MM.1S (cell line): ENCODE measurements at places on chromosomes 2 and 18.

DNA sequence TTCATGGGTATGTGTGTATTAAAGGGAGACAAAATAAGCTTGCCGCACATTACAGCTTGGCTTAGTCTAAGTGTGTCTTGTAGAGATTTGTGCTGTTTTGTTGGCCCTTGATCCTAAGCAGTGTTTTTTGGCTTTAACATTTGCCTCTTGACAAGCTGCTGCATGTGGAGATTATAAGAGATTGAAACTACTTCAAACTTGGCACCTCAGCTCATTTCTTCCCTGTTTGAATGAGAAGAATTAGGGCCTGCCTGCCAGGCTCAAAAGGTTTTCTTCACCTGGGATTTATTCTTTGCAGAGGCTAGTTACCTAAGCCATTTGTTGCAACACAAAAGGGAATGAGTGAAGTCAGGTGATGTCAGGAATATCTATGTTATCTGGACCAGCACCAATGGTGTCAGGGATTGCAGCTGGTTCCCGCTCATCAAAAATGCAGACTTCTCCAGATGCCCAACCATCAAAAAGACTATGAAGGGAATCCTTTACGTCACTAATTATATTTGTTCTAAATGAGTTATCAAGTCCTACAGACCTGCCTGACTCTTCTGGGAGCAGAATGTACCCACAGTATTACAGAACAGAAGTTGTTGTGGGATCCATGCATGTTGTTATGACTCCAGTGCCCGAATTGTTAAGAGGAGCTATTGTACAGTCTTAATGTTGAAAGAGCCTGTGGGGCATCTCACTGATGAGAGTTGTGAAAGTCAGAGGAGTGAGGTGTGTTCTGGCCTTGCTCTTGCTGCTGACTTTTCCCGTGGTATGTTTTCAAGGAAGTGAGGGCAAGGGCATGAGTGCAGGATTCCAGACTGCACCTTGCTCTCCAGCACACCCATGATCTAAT, 31.0 kb downstream of the ABCA12 start:
- DNase-seq = no peak

GRCh38 chr18:44986933-44987332, 306.2 kb downstream of the SETBP1 start:
- DNase-seq = no peak

GRCh38 chr2:130756874-130757668, 1.7 kb downstream of the AMER3 start:
- no peak for DNase-seq

DNA sequence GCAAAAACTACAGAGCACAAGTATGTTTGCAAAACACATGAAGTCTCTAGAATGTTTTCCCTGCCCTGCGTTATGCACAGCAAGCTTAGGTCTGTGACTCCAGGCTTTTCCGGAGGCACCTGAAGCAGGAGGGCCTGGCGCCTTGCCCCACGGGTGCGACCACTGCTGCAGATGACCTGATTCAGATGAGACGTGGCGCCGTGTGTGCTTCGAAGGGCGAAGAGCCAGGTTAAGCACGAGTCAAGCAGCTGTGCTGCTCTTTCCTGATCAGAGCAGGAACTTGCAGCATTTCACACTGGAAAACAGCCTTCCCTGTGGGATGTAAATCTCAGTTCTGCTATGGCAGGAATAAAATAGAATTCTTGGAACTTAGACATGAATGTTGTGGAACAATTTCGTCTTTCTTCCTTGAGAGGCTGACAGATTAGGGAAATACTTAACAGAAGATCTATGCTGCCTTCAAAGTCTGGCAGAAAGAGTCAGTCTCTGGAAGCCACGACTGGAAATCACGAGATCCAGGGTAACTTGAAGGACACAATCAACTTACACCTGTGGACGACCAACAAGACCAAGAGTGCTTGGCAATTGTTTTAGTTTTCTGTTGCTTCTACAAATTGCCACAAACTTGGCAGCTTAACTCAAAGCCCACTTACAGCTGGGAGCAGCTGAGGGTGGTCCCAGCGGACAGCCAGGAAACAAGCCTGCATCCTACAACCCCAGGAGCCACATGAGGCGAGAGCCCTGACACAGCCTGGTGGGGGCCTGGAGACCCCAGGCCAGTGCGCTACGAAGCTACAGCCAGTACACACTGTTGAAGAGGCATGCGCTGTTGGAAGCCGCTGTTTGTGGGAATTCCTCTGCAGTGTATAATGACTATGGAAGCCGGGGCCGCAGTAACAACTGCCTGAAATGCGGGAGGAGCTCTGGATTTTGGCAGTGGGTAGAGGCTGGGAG, 42.9 kb downstream of the EIPR1 start:
- DNase-seq = no peak

DNA sequence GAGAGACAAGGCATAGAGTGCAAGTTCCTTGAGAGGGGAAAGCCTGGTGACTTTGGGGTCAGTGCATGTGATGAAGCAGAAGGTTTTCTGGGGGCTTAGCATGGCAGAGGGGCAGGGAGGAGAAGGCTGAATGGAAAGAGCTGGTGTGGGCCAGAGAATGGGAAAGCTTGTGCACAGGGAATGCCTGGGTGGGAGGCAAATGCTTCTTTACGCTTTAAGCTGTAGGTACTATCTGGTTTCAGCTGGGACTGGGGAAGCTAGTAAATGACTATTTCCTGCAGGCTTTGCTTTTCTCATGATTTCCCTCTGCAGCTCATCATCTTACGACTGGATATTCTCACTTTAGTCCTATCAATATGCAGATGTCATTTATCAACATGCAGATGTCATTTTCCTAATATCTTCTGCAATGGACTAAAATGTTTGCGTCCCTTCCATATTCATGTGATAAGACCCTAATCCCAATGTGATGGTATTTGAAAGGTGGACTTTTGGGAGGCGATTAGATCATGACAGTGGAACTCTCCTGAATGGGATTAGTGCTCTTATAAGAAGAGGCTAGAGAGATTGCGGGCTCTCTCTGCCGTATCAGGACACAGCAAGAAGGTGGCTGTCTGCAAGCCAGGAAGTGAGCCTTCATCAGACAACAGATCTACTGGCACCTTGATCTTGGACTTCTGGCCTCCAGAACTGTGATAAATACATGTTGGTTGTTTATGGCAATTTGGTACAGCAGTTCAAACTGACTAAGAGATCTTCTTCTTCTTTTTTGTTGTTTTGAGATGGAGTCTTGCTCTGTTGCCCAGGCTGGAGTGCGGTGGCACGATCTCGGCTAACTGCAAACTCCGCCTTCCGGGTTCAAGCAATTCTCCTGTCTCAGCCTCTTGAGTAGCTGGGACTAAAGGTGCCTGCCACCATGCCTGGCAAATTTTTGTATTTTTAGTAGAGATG, 50.1 kb downstream of the MYCN start:
- DNase-seq = no peak

DNA sequence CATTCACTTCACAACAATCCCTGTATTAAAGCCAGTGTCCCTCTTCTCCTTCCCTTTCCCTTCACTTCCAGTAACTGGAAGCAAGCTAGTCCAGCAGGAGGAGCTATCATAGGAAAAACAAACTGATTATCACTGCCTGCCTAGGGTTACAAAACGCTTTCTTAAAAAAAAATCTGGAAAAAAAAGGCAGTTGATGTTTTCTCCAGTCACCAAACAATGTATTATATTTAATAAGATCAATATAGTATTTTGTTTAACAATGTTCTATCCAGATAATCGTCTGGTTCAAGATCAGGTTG, 78.8 kb upstream of the ITGB6 start:
- DNase-seq = no peak

DNA sequence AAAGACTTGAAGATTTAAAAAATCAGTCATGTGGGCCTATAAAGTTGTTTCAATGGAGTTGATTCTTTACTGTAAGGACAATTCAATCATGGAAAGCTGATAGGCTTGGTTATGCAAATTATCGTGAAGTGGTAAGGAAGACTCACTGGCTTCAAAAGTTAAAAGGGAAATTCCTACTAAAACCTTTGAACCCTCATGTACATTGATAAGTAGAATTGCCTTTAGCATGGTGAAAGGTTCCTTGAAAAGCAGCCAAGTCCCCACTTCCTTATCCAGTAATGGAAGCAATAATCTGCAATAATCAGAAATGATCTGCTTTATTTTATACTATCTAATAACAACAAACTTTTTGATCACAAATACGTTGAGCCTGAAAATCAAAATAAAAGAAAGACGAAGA, 14.4 kb upstream of the CCL20 start:
- DNase-seq = no peak

DNA sequence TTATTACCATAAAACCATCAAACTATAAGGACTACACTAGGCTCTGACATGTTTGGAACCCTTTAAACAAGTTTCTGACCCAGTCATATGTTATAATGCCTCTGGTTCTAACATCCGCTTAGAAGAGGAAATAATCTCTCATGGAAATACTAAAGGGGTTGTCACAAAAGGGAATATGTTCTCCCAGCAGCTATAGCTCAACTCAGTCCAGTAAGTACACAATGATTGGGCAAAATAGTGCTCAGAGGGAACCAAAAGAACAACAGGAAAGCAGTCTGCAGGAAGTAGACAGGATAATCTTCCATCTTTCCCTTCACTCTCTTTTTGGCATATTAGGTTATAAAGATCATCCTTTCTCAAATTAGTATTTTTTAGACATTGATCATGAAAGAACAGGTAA, 4.3 kb downstream of the SRBD1 start:
- no peak for DNase-seq

DNA sequence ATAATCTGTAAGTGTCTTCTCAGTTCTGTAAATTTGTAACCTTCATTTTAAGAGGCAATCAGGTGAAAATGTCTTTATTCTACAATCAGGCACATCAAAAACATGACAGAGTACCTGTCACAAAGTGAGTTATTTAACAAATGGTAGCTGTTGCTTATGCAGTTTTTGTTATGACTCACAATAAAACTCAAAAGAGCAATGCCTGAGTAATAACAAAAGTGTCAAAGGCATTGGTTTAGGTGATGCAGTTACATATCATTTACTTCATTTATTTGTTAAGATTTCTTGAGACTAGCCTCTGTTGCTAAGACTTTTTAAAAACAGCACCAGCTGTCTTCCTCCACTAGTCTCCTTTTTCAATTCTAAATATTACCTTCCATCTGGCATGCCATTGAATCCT, 177.8 kb downstream of the KIAA1328 start:
- DNase-seq = no peak

DNA sequence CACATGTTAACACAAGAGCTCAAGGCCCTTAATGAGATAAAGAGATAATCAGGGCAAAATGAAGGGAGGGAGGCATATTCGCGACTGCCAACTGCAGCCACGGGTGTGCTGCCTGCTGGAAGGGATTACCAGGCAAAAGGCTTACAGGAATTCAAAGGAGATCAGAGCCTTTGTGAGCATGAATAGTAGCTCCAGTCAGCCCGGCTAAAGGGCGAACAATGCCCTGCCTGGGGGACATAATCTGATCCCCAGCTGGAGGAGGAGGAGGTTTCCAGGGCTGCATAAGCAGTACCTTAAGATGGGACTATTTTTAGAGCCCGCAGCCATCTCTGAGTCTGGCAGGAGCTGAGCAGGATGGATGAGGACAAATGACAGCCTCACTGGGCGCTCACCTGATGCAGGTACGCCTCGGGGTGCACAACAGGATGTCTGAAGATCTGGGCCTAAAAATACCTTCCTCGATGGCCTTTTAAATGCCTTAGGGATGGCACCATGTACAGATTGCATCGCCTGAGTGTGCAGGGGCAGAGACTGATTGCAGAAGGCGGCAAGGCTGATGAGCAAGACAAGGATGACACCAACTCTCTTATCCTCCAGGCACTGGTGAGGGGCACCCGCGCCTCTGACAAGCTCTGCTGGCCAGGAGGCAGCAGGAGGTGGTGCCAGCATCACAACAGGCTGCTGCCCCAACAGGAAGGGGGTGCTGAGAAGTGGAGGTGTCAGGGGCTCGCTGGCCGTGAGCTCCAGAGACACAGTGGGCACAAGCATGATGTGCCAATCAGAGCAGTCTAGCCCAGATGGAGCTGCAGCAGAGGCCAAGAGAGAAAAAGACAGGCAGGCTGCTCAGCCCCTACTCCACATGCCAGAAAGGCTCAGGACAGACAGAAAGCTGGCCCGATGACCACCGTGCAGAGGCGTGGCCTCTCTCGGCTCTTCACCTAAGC, 111.4 kb downstream of the EIPR1 start:
- DNase-seq = no peak

DNA sequence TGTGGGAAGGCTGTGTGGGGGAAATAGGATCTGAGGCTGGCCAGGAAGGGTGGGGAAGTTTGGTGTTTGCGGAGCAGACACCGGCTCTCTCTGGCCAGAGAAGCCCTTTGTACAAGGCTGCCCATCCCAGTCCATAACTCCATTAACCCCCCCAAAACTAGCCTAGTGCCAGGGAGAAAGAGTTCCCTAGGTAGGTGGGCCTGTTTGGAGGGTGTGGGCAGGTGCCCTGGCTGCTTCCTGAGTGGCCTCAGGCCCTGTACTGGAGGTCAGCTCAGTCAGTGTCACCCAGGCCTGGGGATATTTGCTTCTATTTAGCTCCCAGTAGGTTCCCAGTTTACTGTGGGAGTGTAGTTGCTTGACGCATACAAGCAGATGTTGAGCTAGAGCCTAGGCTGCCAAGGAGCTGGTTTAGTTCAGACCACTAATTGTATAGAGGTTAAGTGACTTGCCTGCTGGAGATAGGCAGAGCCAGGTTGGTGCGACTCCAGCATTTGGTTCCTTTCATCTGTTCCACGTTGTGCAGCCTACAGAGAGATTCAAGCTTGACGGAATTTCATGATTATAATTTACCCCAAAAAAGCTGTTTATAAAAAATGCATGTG, 2.9 kb upstream of the GREB1 start:
- DNase-seq = no peak
